ENCODE measurements at places on chromosomes 2 and 18. TPM values are rescaled to one million over a fixed set of nuclear protein-coding genes. Genes with fewer than 3 reads are reported as not detected.

Gene MAP2
- 123 TPM for total RNA-seq

Gene GLI2
- total RNA-seq = 49.1 TPM

Gene CPO
- 0.47 TPM for total RNA-seq

Gene IL36A
- not detected for total RNA-seq

Gene SERPINB11
- not detected for total RNA-seq

Gene CHAC2
- 7.8 TPM for total RNA-seq

- DNase-seq = no peak
Observed at GRCh38 chr2:241187101-241187917, 1.2 kb upstream of the ANO7 start.

DNA sequence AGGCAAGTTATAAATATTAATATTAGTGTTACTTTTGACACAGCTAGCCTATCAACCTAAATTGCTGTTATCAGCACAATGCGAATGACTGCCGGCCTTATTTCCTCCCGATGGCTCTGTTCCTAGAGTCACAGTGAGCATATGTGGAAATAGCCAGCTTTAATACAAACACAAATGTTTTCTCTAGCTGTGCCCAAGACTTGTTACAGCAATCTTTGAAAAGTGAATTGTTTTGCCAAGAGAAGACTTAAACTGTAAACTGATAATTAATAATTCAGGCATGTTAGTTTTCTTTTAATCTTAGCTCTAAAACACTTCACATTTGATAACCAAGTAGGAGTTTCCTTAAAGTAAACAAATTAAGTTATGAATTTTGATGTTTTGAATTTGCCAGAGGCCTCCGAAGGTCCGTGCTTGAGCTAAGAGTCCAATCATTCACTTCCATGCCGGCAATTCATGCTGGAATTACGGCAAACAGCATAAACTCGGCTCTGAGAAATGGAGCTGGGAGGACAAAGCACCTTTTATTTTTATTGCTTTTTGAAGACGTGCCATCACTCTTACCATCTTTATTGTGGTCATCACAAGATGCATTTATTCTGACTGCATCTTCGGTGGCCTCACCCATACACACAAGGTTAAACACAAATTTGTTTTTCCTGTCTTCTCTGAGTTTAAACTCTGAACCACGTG is 184.5 kb upstream of the CWC22 start:
- DNase-seq = no peak

GRCh38 chr2:163213661-163214081 is 375.1 kb upstream of the KCNH7 start:
- no peak for DNase-seq

DNA sequence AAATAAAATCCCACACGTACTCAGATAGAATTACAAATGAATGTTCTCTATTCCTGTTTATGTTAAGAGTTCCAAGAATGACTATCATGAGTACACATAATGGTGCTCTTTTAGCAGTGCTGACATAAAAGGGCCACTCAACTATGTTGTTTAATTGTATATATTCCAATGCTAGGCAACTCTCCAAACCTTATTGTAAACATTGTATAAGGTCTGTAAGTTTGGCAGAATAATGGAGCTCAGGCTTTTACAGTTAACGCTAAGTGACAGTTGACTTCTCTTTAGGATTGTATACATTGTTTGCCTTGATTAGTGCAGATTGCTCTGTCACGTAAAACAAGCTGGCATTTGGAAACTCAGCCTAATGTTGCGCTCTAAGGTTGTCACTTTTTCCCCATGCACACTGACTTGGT is 20.8 kb downstream of the RBMS1 start:
- DNase-seq = no peak

- peak; percentile 22 for DNase-seq
Observed at GRCh38 chr2:105287692-105288091, 41.8 kb downstream of the TGFBRAP1 start.

Data from neural crest cell (in vitro differentiated cells).